ENCODE measurements at places on chromosomes 1 and 21.

- DNase-seq = no peak
Observed at GRCh38 chr1:93056649-93057048, 22.4 kb upstream of the MTF2 start.

- DNase-seq = peak; percentile 45
Observed at GRCh38 chr21:36059823-36060158, 535 bp downstream of the SETD4 start.

DNA sequence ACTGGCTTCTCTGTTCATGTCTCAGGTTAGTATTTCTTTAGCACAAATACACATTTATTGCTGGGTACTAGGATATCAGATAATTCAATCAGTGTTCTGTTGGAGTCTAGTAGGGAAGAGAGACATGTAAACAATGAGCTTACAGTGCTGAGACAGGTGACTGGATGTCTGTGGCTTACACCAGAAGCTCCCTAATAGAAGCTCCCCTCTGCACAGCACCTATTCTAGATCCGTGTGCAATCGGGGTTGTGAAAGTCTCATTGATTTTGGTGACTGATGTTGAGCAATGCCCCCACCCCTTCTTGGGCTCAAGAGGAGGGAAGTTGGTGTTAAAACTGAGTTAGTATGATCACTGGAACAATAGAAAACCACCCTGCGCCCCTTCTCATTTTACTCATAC is 279.2 kb downstream of the RPS6KC1 start:
- DNase-seq = no peak

DNA sequence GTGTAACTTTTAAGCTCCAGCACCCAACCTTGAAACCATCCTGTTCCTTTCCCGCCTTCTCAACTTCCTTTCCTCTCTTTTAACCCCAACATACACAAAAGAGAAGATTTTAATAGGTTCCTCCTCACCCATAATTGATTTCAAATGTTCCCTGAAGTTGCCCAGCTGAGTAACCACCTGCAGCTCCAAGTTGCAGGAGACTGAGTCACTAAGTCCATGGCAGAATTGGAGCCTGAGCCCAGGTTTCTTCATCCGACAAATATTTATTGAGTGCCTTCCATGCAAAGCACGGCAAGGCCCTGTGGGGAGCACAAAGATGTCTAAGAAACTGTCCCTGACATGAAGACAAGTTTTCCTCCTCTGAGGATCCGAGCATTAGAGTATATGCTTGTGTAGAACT is 97.7 kb downstream of the PAPPA2 start:
- DNase-seq = no peak

DNA sequence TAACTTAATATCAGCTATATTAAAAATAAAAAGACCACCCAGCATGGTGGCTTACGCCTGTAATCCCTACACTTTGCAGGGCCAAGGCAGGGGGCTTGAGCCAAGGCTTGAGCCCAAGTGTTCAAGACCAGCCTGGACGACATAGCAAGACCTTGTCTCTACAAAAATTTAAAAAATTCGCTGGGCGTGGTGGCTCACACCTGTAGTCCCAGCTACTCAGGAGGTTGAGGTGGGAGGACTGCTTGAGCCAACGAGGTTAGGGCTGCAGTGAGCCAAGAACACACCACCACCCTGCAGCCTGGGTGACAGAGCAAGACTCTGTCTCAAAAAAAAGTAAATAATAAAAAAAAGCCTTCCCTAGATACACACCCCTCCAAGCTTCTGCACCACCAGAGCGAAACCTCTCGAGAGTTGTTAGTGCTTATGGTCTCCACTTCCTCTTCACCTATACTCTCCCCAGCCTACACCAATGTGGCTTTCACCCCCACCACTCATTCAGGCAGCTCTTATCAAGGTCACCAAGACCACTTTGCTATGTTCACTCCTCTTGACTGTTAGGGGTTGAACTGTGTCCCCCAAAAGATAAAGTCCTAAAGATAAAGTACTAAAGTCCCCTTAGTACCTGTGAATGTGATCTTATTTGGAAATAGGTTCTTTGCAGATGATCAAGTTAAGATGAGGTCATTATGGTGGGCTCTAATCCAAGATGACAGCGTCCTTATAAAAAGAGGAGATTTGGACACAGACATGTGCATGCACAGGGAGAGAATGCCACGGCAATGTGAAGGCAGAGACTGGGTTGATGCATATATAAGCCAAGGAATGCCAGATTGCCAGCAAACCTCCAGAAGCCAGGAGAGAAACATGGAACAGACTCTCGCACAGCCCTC is 6.8 kb upstream of the PPP1R15B start:
- DNase-seq = no peak

GRCh38 chr1:85992791-85993190 is 163.8 kb downstream of the COL24A1 start:
- no peak for DNase-seq

DNA sequence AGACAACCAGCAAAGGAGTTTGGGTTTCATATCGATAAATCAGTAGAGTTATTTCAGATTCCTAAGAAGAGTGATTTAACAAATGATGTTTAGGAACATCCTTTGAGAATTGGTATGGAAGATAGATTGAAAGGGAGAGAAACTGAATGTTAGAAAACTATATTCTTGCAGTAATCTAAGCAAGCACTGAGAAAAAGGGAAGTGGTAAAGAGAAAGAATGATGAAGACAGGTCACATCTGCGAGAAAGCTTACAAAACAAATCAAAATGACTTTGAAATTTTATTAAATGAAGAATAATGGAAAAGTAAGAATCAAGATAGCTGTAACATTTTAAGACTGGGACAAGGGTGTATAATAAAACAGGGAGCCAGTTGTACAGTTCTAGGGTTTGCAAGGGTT is 177.0 kb downstream of the HS2ST1 start:
- no peak for DNase-seq

GRCh38 chr1:59814180-59814900 is 409 bp upstream of the HOOK1 start:
- no peak for DNase-seq
